ENCODE measurements at places on chromosomes 3 and 15.

GRCh38 chr15:89107984-89108383, 19.7 kb downstream of the ABHD2 start:
- no peak for DNase-seq

DNA sequence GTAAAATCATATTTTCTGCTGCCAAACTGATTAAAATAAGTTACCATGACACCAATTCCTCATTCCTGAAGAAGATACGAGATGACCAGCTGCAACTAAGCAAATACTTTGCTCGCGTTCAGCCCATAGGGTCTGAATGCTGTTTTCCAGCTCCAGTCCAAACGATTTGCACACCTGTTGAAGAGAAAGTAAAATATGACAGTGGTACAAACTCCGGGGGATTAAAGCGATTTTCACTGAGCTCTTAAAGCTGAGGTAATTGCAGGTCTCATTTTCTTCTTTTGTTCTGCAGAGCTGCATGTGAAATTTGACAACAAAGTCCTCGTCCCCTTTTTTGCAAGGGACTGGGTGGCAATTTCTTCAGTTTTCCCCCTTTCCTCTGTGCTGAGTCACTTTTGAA, 118.4 kb downstream of the NR2F2 start:
- DNase-seq: no peak

DNA sequence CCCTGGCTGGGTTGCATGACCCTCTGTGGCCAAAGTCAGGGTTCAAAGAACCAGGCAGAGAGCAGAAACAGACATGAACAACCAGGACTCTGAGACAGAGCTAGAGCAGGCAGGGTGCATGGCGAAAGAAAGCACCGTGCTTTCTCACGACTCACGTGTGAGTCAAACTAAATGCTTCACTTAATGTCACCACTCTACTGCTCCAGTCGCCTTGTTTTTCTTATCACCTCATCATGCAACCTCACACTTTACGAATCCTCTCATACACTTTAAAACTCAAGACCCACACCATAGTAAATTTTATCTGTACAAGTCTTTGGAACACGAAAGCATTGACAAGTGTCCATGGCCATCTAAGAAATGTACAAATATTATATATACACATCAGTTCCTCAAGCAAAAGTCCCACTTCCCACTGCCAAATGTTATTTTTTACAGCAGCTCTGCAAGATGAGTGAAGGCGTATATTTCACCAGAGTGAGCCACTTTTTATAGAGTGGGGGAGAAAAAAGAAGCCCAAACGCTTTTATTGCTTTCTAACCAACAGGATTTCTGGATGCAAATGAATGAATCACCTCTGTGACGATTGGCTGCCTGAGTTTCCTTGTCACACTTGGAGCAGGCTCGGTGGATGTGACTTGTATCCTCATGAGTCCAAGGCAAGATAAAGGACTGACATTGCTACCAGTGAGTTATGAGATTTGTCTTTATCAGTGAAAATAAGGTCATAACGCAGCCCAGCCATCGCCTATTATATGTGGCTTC, 16.0 kb upstream of the MEGF11 start:
- no peak for DNase-seq

DNA sequence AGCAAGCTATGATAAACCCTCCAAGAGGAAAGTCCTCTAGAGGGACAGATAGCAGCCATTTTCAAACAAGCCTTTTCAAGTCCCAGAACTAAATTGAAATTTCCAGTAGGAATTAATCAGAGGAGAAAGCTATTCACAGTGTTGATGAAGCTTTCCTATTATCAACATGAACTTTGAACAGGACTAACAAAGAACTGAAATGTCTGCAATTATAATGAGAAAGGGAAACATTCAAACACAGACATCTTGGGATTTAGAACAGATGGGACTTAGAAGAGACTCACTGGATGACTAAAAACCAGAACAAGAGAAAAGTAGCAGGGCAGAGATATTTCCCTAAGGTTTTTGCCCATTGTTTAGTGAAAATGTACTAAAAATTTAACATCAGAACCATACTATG, 622.1 kb upstream of the UBE2E2 start:
- no peak for DNase-seq

GRCh38 chr3:194082743-194083636, 53.0 kb upstream of the HES1 start:
- no peak for DNase-seq

Measured in activated naive CD4-positive, alpha-beta T cell (primary cell).